AG04449 (cell line): ENCODE measurements at places on chromosomes 2 and 18.

- DNase-seq, result peak; percentile 68
Observed at GRCh38 chr2:108637304-108637669, 82.0 kb upstream of the RANBP2 start.

GRCh38 chr2:176158855-176159662, 2.0 kb downstream of the HOXD3 start:
- DNase-seq, result no peak

GRCh38 chr2:18924886-18925285, 335.5 kb upstream of the NT5C1B start:
- DNase-seq, result no peak

- DNase-seq, result no peak
Observed at GRCh38 chr18:43312891-43313290, 35.6 kb upstream of the SYT4 start.

- DNase-seq, result no peak
Observed at GRCh38 chr2:223854741-223855140, 17.4 kb upstream of the AP1S3 start.

- DNase-seq, result no peak
Observed at GRCh38 chr2:105804266-105804665, 59.6 kb downstream of the NCK2 start.

GRCh38 chr2:228479014-228479413, 297.5 kb upstream of the SPHKAP start:
- DNase-seq, result no peak

DNA sequence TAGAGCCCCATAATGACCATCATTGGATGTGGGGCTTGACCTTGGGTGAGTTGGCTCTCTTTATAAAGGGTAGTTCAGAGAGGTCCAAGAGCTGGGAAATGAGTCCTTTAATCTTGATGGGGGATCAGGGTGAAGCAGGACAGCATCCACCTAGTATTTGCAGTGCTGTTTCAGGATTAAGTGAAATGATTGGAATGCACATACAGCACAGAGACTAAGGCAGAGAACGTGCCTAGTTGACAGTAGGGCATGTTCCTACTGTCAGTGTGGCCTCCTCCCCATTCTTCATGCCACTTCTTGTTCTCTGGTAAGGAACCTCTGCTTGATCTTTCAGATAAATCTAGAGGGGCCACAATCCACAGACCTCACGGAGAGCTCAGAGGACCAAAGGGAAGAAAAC, 78.9 kb downstream of the TRIM43 start:
- DNase-seq, result no peak

GRCh38 chr2:205706769-205707381, 24.6 kb downstream of the NRP2 start:
- DNase-seq, result peak; percentile 83

DNA sequence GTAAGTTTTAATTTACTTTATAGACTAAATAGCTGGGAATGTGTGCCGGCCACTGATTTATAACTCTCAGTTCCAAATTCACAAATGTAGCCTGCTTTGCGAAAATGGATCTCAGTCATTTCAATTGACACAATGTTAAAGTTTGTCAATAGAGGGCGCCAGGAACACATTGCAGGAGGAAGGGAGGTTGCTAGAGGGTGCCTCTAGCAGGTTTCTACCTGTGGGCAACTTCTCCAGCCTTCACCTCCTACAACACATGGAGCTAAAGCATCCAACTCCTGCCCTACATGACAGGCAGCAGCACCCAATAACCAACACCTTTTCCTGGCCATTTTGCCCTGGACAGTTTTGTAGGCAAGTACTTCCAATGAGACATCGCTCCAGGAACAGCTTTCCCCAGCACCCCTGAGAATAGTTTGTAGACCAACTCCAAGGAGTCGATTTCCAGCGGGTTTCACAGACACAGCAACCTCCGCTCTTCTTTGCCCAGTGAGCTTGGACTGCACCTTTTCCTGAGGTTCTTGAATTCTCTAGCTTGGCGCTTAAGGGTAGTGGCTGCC, 784.8 kb upstream of the CDH2 start:
- no peak for DNase-seq

- no peak for DNase-seq
Observed at GRCh38 chr18:79848579-79849327, 51.0 kb downstream of the KCNG2 start.

- no peak for DNase-seq
Observed at GRCh38 chr2:206443735-206444527, 599 bp downstream of the ADAM23 start.

- no peak for DNase-seq
Observed at GRCh38 chr2:226483143-226483542, 316.5 kb downstream of the IRS1 start.

DNA sequence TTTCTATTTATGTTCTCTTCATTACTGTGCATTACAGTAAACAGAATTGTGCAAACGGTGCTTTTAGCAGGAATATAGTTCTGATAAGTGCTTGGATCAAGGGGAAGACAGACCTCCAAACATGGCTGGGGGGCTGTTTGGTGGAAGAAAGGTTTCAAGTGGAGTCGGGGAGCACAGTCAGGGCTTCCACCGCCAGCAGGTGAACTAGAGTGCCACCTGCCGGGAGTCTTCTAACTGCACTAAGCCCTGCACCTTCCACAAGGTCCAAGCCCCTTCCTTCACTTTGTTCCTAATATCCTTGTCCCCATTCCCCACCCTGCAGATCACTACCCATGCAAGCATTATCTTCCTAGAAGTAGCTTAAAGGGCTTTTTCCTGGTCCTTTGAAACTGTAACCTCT, 11.1 kb downstream of the ONECUT2 start:
- DNase-seq, result no peak

GRCh38 chr2:217160978-217161973, 301.4 kb upstream of the TNP1 start:
- DNase-seq, result no peak

DNA sequence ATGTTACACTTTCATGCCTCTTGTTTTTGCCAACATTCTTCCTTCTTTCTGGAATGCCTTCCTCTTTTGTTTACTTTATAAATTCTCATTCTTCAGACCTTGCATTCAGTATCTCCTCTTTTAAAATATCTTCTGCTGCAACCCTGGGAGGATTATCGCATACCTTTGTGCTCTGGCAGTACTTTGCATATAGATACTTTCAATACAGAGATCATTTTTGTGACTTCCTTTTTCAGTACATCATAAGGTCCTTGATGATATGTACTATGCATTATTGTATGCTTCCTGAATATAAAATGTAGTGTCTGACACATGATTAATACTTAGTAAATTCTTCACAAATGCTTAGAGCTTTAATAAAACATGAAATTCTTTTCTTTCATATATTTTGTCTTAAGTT, 538.7 kb downstream of the TRIB2 start:
- DNase-seq, result no peak

DNA sequence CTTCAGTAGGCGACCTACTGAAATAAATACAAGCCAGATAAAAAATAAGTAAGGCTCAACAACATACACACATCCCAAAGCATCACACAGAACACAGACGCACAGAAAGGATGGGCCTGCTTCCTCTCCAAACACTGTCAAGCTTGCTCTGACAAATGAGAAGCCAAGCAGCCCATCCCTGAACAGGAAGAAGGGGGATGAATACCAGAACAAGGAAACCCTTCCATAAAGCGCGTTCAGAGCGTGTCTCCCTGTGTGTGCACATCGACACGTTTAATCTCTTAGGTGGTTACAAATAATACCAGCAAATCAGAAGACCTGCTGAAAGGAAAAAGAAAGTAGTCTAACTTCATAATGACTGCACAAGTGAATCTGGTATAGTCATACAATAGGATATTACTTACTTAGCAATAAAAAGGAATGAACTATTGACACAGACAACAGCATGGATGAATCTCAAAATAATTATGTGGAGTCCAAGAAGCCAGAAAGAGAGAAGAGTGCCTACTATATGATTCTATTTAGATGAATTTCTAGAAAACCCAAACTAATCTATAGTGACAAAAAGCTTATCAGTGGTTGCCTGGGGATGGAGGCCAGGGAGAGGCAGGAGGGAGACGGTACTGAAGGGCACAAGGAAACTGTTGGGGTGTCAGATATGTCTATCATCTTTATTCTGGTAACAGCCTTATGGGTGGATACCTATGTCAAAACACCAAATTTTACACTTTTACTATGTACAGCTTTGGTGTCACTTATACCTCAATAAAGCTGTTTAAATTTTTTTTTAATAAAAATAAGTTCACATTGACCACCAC, 26.8 kb downstream of the MBOAT2 start:
- DNase-seq, result no peak

- peak; percentile 34 for DNase-seq
Observed at GRCh38 chr18:22639026-22639463, 221.3 kb upstream of the CTAGE1 start.

DNA sequence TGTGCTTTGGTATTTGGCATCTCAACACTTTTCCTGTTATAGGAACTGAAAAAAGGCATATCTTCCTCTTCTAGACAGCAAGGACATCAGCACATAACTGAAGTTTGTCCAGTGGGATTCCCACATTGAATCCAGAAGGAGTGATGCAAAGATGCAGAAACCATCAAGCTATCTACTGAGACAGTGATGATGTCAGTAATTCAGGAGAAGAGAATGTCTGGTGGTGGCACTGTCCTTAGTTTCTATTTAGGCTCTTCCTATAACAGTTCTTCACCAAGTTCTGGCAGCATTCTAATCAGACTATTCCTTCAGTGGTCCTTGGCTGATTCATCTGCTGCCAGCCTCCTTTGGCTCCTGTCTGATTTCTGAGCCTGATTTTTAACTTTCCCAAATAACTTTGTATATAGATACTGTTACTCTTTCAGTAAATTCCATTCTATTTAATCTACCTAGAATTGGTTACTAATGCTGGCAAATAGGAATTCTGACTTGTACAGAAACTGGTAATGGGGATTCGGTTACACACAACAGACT, 56.6 kb upstream of the AGPS start:
- DNase-seq, result no peak

DNA sequence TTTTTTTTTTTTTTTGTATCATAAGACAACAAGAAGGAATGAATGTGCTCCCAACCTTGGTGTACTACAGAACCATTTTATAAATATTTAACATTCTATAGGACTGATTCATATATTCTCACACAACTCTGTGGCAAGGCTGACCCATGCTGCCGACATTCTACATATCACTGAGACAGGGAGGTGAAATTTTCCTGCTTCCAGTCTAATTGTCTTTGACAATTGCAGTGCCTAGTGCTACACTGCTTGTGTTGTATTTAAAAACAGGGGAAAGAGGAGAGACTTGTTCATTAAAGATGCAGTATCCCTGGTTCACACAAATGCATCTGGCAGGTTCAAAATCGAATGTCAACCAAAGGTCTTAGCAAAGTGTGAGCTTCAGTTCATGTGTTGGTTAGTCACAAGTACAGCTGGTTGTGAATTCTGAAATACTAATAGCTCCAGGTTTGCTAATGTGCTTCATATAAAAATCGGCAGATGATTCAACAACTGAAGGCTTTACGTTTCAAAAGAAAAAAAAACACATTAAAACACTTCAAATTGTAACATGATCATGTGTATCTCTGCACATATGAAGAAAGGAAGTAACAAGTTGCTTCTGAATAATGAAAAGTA, 130.8 kb downstream of the FIGN start:
- DNase-seq, result peak; percentile 34

- no peak for DNase-seq
Observed at GRCh38 chr2:192499476-192499875, 304.7 kb upstream of the TMEFF2 start.

- DNase-seq, result no peak
Observed at GRCh38 chr2:36168115-36168514, 187.5 kb upstream of the CRIM1 start.

GRCh38 chr2:128834207-128834879, 515.7 kb upstream of the HS6ST1 start:
- no peak for DNase-seq

- DNase-seq, result no peak
Observed at GRCh38 chr18:23291456-23292205, 156.3 kb downstream of the CABLES1 start.

DNA sequence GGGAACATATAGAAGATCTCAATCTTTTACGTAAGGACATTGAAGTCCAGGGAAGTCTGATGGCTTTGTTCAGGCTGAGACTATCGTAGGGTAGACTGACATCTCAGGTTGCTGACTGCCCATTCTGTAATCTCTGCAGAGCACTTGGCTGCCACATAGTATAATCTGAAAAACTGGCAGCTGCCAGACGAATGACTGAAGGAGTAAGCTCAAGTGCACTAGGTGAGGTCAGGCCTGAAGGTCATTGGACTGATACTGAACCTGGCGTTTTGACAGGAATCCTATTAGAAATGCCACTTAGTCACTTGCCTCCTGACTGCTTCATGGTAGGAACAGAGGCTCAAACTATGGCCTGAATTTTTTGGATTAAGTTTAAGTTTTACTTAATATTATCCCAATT, 23.5 kb downstream of the GPD2 start:
- no peak for DNase-seq

DNA sequence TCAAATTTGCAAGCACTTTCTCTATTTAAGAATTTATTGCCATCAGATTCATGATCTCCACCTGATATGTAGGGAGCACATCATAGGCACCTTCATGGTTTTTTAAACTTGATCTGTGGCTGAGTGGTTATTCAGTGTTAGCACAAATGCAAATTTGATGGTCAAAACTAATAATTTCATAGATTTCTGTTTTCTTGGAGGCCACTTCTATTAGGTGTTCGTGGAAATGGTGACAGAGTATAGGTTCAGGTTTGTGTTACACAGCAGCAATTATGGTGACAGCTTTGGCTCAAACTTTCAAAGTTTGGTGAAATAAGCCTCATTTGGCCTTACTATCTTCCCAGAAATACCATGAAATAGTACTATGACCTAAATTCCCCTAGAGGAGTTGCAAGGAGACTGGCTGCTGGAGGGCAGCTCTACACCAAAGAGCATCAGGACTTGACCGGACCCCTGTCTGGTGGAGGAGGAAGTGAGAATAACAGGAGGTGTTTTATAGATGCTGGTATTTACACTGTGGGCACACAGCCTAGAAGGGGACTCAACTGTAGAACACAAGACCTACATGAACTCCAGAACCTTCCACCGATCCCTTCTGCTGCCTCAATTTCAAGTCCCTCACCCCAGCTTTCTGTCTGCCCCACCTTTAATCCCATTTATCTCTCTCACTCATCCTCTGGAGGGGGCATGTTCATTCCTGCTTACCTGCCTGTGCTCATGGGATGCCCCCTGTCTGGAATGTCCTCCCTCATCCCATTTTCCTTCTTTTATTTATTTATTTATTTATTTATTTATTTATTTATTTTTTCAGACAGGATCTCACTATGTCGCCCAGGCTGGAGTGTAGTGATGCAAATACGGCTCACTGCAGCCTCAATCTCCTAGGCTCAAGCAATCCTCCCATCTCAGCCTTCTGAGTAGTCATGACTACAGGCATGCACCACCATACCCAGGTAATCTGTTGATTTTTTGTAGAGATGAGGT, 132.9 kb upstream of the SIX2 start:
- DNase-seq, result no peak
